ENCODE measurements at places on chromosomes 7 and 10.

DNA sequence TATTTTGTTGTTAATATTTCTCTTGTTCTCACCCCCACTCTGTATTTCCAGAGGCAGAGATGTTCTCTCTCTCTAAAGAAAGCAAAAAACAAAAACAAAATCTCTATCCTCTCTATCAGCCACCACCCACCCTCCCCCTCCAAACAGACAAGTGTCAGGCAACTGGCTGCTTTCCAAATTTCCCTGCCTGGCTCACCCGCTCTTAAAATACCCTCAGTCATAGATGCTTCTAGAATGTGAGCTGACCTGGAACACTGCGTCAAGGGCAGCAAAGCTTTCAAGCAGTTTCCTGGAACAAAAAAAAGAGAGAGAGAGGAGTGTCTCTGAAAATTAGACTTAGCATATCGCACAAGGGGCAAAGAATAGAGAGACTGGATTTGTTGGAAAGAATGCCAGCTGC, 341.0 kb upstream of the ZMIZ1 start:
- DNase-seq = peak; percentile 63

- DNase-seq = no peak
Observed at GRCh38 chr10:45433716-45434469, 59.9 kb downstream of the ALOX5 start.

DNA sequence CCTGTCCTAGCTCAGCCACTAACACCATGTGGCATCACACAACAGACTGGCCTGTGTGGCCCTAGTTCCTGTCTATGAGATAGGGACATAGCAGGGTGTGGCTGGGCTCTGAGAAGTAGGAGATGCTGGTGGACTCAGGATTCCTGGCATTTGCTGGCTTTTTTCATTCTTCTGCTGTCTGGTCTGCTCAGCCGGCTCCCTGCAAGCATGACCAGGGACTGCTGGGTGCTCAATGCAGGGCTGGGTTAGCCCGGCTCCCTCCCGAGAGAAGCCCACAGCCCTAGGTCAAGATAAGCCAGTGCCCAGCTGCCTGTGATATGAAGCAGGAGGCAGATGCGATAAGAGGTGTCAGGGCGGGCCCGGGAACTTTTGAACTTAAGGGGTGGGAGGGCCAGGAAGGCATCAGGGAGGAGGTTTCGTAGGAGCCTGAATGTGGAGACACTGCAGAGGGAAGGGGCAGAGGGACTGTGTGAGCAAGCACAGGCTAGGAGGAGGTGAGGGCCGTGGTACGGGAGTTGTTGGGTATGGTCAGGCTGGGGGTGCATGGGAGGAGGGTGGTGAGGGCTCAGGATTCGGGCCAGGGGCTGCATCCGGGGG, 3.5 kb downstream of the AQP1 start:
- DNase-seq = peak; percentile 92

- no peak for DNase-seq
Observed at GRCh38 chr7:42081671-42082070, 155.3 kb downstream of the GLI3 start.

DNA sequence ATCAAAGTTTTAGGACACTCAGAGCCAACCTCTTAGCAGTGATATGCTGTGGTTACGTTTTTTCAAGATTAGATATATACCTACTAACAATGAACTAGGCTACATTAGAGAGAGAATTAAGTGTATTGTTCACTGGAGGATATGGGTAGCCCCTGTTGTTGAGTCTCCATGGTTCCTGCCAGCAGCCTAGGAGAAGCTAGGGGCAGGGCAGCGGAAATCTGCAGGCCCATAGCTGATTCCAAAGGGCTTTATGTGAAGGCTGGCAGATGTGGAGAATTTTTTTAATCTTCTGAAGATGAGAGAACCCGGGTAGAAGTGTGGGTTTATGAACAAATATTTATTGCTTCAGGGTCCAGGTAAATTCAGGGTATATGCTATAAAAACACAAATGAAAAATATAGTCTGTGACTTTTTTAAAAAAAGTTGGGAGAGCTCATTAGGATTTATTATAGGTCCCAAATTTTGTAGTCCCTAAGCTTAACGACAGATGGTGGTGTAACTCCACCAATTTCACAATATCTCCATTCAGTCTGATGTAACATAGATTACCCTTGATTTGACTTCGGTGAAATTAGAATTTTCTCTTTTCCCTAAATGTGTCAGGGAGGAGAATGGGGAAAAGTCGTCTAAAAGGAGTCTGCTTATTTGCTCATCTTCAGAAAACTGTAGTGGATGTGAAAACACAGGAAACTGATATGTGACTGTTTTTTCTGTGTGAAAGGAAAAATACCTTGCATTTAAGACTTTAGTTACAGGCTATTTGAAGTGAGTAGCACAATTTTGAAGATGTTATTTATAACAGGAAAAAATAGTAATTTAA, 163.0 kb upstream of the PPP1R3A start:
- peak; percentile 76 for DNase-seq

- peak; percentile 86 for DNase-seq
Observed at GRCh38 chr7:101688183-101688831, 59.2 kb upstream of the MYL10 start.

DNA sequence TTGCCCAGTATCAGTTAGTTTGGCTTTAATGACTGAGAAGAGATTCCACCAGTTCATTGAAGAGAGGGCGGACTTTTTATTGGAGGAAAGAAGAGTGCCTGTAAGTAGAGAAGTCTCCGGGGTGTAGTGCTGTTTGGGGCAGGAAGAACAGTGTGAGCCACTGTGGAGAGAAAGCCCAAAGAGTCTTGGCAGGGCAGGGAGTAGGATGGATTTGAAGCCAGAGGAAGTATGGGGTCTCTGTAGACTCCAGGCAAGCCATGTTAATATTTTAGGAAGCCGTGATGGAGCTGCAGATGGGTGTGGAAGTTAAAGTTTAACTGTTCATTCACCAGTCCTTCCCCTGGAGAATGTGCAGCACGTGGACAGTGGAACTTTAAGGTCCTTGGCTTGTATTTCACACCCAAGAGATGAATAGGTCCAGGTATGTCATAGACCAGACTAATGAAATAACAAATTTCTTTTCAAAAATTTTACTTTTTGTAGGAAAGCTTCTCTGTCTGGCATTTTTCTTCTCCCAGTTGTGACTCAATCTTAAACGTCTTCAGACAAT, 54.1 kb downstream of the TCF7L2 start:
- DNase-seq = no peak

- no peak for DNase-seq
Observed at GRCh38 chr7:5266191-5267028, 16.3 kb upstream of the SLC29A4 start.

DNA sequence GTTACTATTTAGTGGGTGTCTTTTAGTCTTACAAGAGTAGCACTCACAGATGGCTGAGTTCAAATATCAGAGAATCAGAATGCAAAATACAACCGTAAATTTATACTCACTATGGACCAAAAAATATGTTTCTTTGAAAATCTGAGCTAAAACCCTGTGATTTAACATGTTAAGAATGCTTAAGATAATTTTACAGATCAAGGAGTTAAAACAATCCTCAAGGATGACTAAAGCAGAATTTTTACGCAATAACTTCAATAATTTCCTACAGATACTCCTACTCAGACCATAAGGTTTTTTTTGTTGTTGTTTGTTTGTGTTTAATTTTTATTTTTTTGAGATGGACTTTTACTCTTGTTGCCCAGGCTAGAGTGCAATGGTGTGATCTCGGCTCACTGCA, 47.9 kb upstream of the CCDC6 start:
- no peak for DNase-seq

DNA sequence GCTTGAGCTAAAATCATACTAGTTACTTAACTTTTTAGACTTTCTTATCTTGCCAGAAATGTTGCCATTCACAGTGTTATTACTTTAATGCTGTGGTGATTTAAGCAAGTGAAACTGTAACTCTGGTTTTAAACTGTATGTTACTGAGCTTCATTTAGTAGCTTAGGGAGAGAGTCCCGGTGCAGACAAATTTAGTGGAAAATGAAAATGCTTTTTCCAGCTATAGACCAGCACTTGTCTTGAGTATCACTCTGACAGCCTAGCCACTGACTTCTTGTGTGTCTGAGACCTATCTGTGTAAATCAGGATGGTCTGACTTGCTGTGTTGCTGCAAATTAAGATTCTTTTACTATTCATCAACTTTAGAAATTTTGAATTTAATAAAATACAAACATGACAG, 200.8 kb downstream of the CACNB2 start:
- no peak for DNase-seq

GRCh38 chr10:48703531-48704122, 19.0 kb downstream of the WDFY4 start:
- no peak for DNase-seq

DNA sequence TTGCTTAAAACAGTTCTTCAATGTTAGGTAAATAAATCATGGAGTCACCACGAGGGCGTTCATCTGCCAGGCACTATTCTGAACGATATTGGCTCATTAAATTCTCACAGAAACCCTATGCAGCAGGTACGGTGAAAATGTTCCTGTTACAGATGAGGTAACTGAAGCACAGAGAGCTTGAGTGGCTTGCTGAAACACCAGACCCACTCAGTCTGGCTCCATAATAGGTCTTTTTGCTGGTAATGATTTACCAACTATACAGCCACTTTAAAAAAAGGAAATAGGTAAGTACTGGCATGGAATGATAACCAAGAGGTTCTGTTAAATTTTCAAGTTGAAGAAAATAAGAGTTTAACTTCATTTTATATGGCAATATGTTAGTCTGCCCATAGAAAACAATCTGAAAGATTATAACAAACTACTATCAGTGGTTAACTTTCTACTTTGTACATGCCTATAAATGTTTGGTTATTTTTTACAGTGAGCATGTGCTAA, 1.3 kb upstream of the TM9SF3 start:
- DNase-seq = peak; percentile 25

DNA sequence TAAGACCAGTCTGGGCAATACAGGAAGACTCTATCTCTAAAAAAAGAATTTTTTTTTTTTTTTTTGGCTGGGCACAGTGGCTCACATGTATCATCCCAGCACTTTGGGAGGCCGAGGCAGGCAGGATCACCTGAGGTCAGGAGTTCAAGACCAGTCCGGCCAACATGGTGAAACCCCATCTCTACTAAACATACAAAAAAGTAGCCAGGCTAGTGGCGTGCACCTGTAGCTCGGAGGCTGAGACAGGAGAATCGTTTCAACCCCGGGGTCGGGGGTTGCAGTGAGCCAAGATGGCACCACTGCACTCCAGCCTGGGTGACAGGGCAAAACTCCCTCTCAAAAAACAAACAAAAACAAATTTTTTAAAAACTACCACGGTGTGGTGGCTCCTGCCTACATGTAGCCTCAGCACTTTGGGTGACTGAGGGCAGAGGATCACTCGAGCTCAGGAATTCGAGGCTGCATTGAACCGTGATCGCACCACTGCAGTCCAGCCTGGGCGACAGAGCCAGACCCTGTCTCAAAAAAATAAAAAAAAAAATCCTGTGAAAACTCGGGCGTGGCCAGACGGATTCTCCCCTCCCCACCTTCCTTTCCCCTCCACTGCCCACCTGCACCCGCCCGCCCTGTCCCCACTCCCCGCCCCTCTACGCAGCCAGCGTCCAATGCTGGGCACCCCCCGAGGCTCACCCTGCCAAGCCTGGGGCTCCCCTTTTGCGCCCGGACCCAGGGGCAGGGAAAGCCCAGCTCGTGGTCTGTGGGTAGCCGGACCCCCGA, 745 bp upstream of the ORAI2 start:
- DNase-seq = no peak

GRCh38 chr7:4762121-4763055, 13.0 kb upstream of the AP5Z1 start:
- no peak for DNase-seq

DNA sequence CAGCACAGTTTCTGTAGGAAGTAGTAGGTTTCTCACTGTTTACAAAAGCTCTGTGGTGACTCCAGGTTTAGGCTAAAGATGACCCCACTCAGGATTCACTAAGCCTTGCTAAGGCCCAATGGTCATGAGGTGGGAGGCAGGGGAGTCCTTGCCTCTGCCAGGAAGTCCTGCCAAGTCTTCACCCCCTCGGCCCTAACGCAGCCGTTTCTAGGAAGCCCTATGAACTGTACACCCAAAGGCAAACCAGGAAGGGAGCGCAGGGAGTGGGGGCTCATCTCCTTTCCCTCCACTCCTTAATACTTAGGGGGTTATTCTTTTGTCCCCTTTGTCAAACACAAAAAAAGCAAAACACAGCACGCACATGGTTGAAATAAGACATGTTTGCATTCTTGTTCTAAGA, 64.6 kb downstream of the CTBP2 start:
- no peak for DNase-seq

DNA sequence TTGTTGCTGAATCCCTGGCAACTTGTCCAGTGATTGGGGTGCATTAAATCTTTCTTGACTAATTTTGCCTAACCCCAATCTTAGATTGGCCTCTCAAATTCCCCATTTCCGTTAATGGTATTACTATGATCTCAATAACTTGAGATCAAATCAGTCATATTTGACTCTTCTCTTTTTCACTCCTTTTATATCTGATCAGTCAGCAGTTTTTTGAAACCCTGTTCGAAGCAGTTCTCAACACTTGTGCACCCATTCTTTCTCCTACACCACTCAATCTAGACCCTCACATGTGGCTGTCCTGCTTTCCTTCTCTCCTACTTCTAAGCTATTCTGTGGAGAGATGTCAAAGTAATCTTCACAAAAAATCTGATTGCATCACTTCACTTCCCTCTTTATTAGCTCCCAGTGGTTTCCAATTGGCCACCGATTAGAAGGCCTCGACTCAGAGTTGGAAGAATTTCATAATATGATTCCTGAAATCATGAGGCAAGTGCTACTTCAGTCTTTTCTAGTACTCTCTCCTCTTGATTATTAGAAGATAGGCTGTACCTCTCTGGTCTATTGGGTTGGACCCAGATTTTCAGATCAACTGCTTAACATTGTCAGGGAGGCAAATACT, 128.9 kb downstream of the ZNF365 start:
- peak; percentile 63 for DNase-seq

- DNase-seq = peak; percentile 48
Observed at GRCh38 chr7:123570390-123571182, 13.0 kb upstream of the NDUFA5 start.

DNA sequence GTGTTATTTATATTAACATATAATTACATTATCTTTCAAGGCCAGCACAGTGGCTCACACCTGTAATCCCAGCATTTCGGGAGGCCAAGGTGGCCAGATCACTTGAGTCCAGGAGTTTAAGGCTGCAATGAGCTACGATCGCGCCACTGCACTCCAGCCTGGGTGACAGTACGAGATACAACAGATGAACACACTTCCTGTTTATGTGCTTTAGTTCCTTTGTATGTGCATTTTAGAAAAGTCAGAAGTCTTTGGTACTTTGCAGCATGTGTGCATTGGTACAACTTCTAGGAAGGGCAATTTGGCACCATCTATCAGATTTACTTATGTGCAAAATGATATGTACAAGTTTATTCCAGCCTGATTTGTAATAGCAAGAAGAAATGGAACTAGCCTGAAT, 13.3 kb downstream of the SLC35G1 start:
- DNase-seq = peak; percentile 10

- no peak for DNase-seq
Observed at GRCh38 chr7:152115021-152115718, 89.7 kb downstream of the GALNT11 start.

- DNase-seq = no peak
Observed at GRCh38 chr10:130427216-130427722, 291.1 kb downstream of the GLRX3 start.

All from hematopoietic multipotent progenitor cell treated with erythropoietin and hydrocortisone succinate and interleukin-3 and kit ligand, for 4 days (in vitro differentiated cells).